ENCODE measurements at places on chromosomes 5 and 9.

DNA sequence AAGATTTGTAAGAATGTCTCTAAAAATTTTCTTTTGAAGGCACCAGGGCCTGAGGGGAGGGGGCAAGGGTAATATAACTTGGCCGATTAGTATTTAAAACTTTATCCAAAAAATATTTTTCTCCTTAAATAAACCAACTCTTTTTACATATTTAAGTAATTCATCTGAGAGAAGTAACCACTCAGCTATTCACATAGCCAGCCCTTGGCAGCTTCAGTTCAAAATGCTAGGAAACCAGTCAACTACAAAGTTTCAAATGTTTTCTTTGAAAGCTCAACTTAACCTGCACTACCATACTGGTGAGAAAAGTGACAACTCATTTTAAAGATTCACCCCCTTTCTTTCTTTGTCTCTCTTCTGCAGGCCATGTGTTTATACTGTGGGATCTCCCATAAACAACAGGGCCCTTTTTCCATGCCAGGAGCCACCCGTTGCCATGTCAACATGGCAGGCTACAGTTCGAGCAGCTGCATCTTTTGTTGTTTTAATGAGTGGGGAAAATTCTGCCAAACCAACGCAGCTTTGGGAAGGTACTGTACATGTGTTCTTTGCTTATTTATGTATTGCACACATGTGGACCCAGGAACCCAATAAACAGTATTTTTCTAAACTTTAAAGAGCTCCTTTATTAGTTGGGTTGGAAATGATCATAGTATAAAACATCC, 46.3 kb downstream of the AOPEP start:
- peak; percentile 71 for DNase-seq

GRCh38 chr9:2622461-2623287, 1.1 kb downstream of the VLDLR start:
- peak; percentile 79 for DNase-seq

DNA sequence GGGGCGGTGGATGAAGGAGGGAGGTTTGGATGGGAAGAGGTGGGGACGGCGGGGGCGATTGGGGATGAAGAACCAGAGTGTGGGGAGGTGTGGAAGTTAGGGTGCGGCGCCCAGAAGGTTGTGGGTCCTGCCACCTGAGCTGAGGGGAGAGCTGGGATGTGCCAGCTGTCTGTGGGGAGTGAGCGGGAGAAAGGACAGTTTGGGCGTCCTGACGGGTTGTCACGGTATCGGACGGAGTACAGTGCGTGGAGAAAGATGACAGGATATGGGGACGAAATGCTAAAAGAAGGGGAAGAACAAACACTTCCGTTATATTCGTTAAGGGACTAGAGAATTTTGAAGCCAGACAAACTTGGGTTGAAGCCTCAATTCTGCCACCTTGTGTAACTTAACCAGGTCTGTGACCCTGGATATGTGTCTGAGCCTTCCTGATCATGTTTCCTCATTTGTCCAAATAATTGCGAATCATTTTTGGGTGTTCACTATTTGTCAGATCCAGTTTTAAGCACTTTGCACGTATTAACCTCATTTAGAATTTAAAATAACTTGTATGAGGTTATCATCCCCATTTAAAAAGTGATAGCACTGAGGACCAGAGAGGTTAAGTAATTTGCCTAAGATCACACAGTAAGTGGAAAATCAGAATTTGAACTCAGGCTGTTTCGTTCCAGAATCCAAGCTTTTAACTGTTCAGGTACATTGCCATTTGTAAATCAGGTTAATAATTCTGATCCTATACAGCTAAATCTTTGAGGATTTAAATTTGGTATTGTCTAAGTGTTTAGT, 689 bp downstream of the CNTRL start:
- DNase-seq: no peak

DNA sequence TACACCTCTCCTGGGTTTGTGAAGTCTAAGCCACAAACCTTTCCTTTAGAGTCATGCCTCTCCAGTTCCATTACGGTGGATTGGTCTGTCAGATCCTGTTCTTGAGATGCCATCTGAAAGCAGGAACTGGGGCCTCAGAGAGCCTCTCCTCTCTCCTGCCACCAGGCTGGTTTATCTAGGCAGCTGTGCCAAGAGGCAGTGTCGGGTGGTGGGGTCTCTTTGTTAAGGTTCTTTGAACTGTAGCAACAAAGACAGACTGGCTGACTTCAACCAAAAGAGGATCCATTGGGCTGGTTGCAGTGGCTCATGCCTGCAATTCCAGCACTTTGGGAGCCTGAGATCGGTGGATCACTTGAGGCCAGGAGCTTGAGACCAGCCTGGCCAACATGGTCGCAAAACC, 66.0 kb upstream of the ANGPTL2 start:
- DNase-seq: no peak

- peak; percentile 22 for DNase-seq
Observed at GRCh38 chr5:137734962-137735554, 831 bp downstream of the KLHL3 start.

GRCh38 chr5:5788793-5789192, 366.3 kb downstream of the ICE1 start:
- no peak for DNase-seq

- DNase-seq: no peak
Observed at GRCh38 chr9:75852746-75853145, 37.7 kb upstream of the PCSK5 start.

DNA sequence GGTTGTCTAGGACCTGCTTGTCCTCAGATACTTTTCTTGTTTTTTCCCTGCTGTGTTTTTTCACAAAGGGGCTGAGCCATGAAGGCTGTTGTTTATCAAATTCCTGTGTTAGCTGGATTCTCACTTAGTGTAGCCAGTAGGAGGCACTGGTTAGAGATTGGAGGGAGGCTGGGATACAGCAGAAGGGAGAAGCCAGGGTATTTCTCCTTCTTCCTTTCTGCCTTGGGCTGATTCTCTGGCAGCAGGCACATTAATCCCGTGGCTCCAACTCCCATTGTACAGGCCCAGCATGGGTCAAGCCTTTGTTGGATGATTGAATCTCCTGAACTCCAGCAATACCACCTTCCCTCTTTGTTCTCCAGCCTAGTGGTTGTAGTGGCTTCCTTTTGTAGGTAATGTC, 46.4 kb upstream of the FAM170A start:
- DNase-seq: no peak

GRCh38 chr5:102863058-102863457, 108.0 kb downstream of the PAM start:
- no peak for DNase-seq

DNA sequence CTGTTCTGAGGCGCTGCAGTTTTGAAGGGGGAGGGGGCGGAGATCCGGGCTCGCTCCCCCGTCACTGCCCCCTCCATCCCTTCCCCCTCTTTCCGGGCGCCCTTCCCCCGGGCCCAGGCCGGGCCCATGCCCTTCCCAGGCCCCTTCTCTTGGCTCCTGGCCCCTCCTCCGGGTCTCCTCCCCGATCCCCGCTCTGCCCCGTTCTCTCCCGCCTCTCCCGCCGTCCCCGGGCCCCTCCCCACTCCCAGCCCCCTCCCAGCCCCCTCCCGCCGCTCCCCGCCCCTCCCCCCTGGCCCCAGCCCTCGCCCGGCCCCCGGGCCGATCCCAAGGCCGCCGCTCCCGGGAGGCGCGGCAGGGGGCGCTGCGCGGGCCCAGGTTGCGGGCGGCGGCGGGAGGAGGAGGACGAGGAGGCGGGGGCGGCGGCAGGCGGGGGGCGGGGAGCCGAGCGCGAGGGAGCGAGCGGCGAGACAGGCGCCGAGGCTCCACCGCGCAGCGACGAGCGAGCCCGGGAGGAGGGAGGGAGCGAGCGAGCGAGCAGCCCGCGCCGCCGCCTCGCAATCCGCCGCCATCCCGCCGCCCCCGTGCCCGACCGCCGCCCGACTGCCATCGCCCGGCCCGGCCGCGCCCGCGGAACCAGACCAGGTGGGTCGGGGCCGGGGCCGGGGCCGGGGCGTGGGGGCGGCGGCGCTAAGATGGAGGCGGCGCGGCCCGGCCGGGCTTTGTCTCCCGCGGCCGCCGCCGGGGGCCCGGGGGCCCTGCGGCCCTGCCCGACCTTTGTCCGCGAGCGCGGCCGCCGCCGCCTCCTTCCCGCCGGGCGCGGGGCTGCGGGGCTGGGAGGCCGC, at the start of gene PRRC2B:
TSS of gene PRRC2B (plus strand) at position 465 of the 842 bp plus-strand sequence. CDS start 36,059 bp downstream, outside the sequence.
- DNase-seq: peak; percentile 86

DNA sequence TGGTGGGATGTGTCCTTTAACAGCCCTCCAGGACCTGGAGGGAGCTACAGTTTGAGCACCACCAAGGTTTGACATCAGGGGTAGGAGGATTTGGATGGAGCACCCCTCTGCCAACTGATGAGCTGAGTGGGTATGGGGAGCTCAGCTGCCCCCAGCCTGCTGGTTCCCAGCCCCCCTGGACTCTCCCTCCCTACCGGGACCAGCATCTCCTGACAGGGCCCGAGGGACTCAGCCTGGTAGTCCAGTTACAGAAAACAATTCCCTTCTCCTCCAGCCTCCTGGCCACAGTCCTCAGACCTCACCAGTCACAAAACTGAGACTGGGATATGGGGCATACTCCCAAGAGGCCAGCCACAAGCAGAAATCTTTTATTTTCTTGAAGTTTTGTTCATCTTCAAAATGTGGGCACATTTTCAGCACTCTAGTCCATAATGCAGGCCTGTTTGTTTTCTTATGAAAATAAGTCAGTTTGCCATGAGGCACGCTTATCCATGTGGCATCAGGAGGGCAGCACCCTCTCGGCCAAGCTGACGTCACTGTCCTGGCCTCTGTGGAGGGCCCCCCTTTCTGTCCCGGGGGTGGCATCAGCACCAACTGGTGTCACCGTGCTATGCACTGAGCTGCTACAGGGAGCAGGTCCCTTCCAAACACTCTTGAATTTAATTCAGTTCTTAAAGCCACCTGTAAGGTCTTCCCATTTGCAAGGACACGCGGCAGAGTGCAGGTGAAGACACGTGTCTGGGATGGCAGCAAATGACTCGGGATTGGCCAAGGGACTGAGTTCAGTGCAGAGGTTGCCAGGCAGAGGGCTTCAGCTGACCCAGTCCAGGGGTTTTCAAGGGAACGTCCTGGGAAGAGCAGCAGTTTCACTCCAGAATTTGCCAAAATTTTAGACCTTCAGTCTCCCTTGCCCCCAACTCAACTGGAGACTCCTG, 187.6 kb downstream of the GADD45G start:
- DNase-seq: no peak

GRCh38 chr9:121597698-121598166, 53.7 kb upstream of the DAB2IP start:
- no peak for DNase-seq

DNA sequence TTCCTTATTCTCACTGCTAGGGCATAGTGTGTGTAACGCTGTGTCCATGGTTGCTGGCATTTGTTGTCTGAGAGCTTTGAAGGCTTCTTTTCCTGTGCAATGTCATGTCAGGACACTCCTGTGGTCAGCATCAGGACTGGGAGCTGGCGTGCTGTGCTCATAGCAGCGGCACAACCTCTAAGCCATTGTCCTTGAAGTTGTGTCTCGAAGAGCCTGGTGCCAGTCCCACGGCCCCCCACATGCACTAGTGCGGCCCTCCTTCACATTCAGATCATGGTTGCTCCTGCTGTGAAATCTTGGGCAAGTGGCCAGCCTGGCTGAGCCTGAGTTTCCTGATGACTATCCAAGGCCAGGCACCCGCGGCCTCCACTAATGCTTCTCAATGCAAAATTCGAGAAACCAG, 32.4 kb downstream of the PDZD2 start:
- peak; percentile 36 for DNase-seq

- DNase-seq: no peak
Observed at GRCh38 chr9:4196376-4196775, 103.5 kb downstream of the GLIS3 start.

- DNase-seq: no peak
Observed at GRCh38 chr5:18220631-18221030, 586.4 kb downstream of the TAF11L14 start.

DNA sequence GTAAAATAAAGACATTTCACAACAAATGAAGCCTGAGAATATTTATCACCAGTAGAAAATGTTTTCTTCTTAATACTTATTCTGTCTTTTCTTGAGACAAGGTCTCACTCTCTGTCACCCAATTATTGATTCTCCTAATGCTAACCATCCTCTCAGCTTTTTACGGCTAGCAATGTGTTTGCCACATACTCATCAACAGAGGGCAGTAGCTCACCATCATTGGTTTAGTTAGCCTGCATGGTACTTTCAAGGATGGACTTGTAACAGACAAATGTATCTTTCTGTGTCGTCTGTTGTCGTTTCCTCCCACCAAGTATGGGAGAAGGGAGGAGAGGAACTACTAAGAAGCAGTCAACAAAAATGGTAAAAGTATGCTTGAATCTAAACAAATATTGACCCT, 5.9 kb upstream of the ACO1 start:
- DNase-seq: no peak

GRCh38 chr5:169970911-169971765, 9.2 kb downstream of the INSYN2B start:
- DNase-seq: no peak

DNA sequence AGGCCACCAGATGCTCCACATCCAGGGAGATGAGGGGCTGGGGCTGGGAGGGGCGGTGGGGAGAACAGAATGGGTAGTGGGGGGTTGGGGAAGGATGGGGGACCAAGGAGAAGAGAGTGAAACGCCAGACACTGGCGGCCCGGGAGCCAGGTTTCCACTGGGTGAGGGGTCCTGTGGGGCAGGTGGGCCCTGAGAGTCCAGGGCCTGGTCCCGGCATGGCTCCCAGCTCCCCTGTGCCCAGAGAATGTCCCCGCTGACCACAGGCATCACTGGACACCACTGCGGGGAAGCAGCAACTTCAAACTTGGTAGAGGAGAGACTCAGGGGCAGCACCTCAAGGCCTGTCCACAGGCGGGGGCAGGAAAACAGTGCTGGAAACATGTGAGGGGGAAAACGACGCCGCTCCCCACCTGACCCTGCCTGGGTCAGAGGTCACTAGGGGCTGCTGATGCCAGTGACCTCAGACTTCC, 13.2 kb downstream of the NINJ1 start:
- DNase-seq: no peak

DNA sequence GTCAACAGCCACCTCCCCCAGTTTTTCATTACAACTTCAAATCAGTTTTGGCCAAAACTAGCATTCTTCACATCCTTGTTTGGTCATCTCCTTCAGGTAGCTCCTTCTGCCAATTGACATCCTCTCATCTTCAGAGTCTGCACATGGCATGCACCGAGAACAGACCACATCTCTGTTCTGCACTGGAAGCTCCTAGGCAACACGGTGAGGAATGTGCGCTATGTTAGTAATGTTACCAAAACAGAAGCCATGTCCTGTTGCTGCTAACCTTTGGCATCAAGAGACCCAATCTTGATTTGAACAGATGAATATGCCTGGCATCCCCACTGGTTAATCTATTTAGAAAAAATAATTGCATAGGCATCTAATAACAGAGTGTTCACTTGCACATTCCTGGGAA, 5.1 kb upstream of the HK3 start:
- no peak for DNase-seq

- no peak for DNase-seq
Observed at GRCh38 chr9:109941771-109942170, 161.8 kb downstream of the PALM2AKAP2 start.
